ENCODE measurements at places on chromosomes 12 and 14.

DNA sequence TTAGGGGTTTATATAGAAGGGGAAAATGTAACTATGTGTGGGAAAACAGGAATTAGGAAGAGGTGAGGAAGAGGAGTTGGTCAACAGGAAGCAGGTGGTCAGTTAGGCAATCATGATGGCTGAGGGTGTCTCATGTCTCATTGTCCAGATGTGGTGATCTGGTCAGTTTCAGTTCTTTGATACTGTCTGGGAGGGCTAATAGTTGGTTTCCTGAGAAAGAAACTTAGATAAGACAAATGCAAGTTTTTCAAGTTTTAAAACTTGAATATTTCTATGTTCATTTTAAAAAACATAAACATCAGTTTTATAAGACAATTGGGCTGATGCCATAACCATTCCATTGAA is 1121.8 kb upstream of the USP15 start:
- H3K27me3 ChIP-seq, result no peaks in the 10 kb centered on the region
- H3K27ac ChIP-seq, result no peak overlapping the region
- DNase-seq, result no peak
- no peaks in the 10 kb centered on the region for H3K36me3 ChIP-seq

- H3K27me3 ChIP-seq, result no peaks in the 10 kb centered on the region
- no peaks in the 10 kb centered on the region for H3K4me1 ChIP-seq
- DNase-seq, result no peak
- H3K27ac ChIP-seq, result no peak overlapping the region
- no peak overlapping the region for H3K4me3 ChIP-seq
- H3K36me3 ChIP-seq, result no peaks in the 10 kb centered on the region
Measured at GRCh38 chr14:87690076-87690613, 302.8 kb downstream of the GALC start.

DNA sequence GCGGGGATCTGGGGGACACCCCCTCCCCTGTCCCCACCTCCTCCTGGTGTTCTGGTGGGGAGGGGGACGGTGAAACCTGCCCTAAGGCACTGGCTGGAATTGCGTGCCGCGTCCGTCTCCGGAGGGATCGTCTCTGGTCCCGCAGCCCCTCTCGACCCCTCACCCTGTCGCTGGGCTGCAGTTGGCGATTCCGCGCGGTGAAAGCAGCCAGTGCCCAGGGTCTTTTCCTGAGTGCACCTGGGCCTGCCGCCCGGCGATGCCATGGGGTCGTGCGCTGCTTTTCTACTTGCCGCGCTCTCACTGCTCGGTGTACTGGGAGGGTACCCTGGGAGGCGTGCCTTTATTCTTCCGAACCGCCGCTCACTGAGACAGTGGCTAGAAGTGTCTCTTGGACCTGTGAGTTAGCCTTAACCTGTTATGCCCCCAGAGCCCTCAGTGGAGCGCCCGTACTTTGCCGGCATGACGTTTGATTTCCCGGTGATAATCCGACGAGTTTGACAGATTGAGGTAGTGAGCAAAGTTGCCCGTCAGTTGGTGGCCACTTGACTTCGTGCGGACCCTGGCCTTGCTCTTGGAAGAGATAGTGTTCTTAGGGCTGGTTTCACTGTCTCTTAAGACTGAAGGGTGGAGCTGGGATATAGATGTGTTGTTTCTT is 788 bp downstream of the SFSWAP start:
- H3K27me3 ChIP-seq, result no peaks in the 10 kb centered on the region
- peak overlapping the region; percentile 73 for H3K4me3 ChIP-seq
- H3K27ac ChIP-seq, result no peak overlapping the region
- DNase-seq, result no peak
- peaks cover 26% of the 10 kb centered on the region for H3K4me1 ChIP-seq

DNA sequence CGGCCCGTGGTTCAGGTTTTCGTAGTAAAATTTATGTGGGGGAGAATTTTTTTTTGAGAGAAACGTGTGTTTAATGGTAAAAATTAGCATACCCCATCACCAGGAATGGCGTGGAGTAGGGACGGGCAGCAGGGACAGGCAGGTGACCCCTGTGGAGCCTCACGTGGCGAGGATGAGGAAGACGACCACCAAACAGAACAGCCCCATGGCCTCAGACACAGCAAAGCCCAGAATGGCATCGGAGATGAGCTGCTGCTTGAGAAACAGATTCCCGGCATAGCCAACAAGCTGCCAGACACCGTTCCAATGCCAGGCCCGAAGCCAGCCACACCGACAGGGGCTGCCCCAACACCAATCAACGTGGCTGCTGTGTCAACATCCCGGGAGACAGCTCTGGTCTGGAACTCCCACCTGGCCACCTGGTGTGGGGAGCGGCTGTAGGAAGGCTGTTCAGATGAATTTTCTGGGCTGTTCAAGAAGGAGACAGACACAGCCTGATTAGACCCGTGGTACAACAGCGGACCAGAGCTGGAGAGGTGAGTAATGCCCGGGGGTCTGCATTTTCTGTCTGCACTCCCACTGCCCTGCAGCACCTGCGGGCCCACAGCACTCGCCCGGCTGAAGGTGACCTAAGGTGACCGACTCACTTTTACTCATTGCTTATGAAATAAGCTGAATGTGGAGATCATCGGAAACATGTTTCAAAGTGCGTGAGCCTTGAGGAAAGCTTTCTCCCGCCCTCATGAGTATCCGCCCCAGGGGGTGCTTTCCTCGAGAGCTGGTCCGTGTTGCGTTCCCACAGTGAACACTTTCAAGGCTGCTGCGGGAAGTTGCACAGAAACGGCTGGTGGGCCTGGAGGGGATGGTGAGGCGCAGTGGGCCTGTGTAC is 10.6 kb downstream of the TMEM121 start:
- H3K4me1 ChIP-seq, result peaks cover 6% of the 10 kb centered on the region
- peaks cover 36% of the 10 kb centered on the region for H3K27me3 ChIP-seq
- H3K4me3 ChIP-seq, result no peak overlapping the region
- no peaks in the 10 kb centered on the region for H3K36me3 ChIP-seq
- DNase-seq, result no peak

- no peak overlapping the region for H3K27ac ChIP-seq
- DNase-seq, result no peak
- H3K27me3 ChIP-seq, result no peaks in the 10 kb centered on the region
- H3K4me1 ChIP-seq, result peaks cover 20% of the 10 kb centered on the region
- H3K36me3 ChIP-seq, result peaks cover 4% of the 10 kb centered on the region
Measured at GRCh38 chr14:99524091-99524661, 43.0 kb downstream of the CCNK start.

GRCh38 chr12:90501412-90501811 is 453.6 kb downstream of the CCER1 start:
- no peak for DNase-seq
- H3K27me3 ChIP-seq, result no peaks in the 10 kb centered on the region
- H3K4me1 ChIP-seq, result no peaks in the 10 kb centered on the region
- H3K27ac ChIP-seq, result no peak overlapping the region
- H3K4me3 ChIP-seq, result no peak overlapping the region
- no peaks in the 10 kb centered on the region for H3K36me3 ChIP-seq

DNA sequence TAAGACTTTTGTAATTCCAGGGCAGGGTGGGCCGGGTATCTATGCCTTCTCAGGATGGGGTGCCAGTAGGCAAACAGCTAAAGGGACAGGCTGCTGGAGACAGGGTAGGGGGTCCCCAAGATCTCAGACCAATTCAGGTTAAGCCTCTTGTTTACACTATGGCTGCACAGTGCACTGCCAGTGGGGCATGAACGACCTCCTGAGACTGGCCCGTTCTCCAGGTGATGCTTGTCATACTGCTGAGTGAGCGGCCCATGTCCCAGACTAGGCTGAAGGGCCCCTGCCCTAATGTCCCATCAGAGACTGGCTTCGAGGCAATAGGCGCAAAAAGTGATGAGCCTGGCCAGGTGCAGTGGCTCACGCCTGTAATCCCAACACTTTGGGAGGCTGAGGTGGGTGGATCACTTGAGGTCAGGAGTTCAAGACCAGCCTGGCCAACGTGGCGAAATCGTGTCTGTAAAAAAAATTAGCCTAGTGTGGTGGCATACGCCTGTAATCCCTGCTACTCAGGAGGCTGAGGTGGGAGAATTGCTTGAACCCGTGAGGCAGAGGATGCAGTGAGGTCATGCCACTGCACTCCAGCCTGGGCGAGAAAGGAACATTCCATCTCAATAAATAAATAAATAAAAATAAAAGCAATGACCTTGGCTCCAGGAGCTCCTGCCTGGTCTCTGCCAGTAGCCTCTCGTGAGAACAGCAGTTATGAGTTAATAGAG is 12.6 kb downstream of the SLC25A29 start:
- H3K4me1 ChIP-seq, result peaks cover 60% of the 10 kb centered on the region
- H3K27me3 ChIP-seq, result no peaks in the 10 kb centered on the region
- no peak overlapping the region for H3K27ac ChIP-seq
- no peak overlapping the region for H3K4me3 ChIP-seq
- peak; percentile 43 for DNase-seq

DNA sequence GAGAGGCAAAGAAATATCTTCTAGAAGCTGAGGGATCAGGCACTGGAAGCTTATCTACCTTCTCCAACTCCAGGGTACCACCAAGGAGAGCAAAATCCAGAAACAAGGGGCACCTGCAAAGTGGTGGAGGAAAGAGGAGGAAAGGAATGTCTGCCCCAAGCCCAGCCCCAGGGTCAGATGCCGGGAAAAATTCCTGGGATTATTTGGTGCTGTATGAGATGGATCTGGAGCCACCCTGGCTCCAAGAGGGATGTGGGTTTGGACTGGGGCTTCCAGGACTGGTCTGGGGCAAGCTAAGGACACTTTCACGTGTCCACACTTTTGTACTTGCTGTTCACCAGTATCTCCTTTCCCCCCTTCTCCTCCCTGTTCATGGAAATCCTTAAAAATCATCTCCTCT is 69.8 kb downstream of the DPF3 start:
- H3K4me1 ChIP-seq, result no peaks in the 10 kb centered on the region
- H3K27me3 ChIP-seq, result peaks cover 2% of the 10 kb centered on the region
- no peak for DNase-seq
- H3K27ac ChIP-seq, result no peak overlapping the region
- no peaks in the 10 kb centered on the region for H3K36me3 ChIP-seq
- no peak overlapping the region for H3K4me3 ChIP-seq

GRCh38 chr12:46177025-46177424 is 91.8 kb downstream of the SLC38A1 start:
- H3K4me1 ChIP-seq, result no peaks in the 10 kb centered on the region
- H3K36me3 ChIP-seq, result no peaks in the 10 kb centered on the region
- H3K27me3 ChIP-seq, result no peaks in the 10 kb centered on the region
- no peak overlapping the region for H3K4me3 ChIP-seq
- DNase-seq, result no peak

DNA sequence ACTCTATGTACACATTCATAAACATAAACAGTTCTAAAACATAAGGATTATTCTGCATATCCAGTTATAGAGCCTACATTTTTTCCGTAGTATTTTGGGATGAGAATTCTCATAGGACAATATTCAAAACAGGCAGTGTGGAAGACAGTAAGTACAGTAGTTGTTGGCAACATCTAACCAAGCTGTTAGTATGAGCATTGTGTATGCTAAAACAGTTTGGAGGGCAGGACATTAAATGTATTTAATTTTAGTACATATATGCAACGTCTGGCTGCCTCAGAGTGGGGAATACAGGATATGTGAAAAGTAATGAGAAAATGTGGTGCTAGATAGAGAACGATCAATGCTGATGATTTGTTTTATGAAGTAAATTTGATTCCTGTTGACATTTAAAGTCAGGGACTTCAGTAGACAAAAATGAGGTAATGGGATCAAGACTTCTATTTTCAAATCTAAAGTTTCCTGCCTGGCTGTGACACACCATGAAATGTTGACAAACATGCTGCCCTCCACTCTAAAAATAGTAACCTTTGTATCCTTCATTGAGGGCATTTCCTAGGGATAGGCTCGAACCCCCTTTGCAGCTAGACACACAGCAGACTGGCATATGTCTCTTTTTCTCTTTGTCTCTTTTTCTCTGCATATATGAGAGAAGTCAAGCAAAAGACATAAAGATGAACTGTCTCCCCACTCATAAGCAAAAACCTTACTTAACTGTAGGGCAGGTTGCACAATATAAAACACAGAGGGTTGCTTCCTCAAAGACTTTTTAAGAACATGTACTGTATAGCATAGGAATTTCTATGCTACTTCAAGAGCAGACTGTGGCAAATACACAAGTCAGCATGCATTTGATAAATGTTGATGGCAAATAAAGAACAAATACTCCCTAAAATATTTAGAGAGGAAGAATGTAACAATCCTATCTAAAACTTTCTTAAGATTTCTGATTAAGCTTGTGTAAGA is 75.5 kb upstream of the GTF2A1 start:
- no peak overlapping the region for H3K27ac ChIP-seq
- no peaks in the 10 kb centered on the region for H3K27me3 ChIP-seq
- no peak for DNase-seq
- H3K4me3 ChIP-seq, result no peak overlapping the region
- H3K4me1 ChIP-seq, result no peaks in the 10 kb centered on the region

DNA sequence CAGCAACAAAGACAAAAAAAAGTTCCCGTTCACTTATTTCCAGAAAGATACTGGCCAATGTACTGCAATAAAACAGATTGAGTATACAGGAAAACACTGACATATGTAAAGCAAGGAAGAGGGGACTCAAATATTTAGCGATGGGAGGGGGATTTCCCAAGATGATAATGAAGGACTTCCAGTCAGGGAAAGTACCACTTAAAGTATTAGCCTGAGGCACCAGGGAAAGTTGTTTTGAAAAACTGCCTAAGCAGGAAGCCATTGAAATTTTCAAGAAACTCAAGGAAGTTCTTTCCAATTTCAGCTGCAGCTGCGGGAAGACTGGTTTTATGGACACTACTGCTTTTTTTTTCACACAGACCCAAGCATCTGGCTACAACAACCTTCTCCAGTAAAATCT is 1007.4 kb upstream of the NOVA1 start:
- DNase-seq, result no peak
- H3K27ac ChIP-seq, result no peak overlapping the region
- no peaks in the 10 kb centered on the region for H3K36me3 ChIP-seq
- H3K4me1 ChIP-seq, result no peaks in the 10 kb centered on the region
- no peak overlapping the region for H3K4me3 ChIP-seq

DNA sequence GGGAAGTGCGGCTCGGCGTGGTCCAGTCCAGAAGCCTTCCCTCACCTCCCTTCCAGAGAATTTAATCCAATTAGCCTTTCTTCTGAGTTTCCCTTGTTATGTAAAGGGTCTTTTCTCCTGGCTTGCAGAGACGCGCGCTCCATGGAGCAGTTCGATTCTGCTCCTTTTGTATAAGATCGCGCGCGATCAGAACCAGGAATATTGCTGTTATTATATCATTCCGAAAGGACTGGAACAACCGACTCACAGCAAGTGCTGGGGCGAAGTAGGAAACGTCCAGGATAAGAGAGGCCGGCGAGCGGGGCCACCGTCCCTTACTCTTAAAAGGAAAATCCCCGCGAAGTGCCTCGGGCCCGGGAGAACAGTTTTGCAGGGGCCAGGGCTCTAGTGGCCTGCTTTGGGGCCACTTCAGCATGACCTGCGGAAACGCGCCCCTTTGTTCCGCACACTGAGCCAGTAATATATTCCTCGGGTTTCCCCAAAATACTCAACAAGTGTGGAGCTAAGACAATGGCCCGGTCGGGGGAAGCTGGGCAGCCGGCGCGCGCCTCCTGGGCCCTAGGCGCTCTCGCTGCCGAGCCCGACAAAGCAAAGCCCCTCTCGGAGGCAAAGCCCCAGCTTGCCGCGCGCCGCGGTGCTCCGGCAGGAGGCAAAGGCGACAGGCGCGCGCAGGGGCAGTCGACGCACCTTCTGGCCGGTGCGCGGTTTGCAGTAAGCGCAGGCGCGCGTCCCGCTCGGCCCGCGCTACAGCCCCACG is 2.9 kb downstream of the RFX4 start:
- no peak for DNase-seq
- H3K4me1 ChIP-seq, result peaks cover 65% of the 10 kb centered on the region
- peaks cover 100% of the 10 kb centered on the region for H3K27me3 ChIP-seq
- H3K4me3 ChIP-seq, result peak overlapping the region; percentile 30

GRCh38 chr12:6319446-6319845 is 9.0 kb downstream of the PLEKHG6 start:
- H3K27me3 ChIP-seq, result no peaks in the 10 kb centered on the region
- no peak for DNase-seq

Data from suprapubic skin (tissue), 4 donors.